ENCODE measurements at places on chromosomes 2 and 18.
A peak's percentile ranks its signal among the peaks of the same experiment; 100 is the strongest.

GRCh38 chr2:217857624-217858506 is 144.9 kb downstream of the TNS1 start:
- no peak for DNase-seq

DNA sequence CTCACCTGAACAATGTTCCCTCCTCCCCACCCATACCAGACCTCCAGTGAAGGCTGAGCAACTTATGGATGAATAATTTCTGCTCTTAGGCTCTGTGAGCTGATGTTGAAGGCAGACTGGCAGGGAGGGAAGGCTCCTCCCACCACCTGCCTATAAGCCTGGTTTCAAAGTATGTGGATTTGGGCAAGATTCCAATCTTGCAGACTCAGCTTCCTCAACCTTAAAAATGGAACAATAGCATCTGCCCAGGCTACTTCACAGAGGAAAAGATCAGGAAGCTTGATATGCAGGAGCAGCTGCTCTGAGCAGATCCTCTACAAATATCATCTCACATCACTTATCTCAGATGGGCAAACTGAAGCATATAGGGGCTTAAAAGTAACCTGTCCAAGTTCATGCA is 112.2 kb downstream of the ZFP36L2 start:
- DNase-seq = no peak

DNA sequence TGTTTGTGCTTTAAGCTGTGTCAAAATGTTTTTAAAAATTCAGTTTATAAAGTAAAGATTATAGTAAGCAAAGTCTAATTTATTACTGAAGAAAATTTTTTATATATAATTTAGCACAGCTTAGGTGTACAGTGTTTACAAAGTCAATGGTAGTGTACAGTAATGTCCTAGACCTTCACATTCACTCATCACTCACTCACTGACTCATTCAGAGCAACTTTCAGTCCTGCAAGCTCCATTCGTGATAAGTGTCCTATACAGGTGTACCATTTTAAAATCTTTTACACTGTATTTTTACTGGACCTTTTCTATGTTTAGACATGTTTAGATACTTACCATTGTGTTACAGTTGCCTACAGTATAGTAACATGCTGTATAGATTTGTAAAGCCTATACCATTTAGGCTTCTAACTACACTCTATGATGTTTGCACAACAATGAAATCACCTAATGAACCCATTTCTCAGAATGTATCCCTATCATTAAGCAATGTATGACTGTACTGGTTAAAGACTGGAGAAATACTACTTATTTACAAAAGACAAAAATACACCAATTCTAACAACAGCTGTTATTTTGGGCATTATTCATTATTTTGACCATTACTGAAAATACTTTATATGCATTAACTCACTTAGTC is 95.1 kb downstream of the STRN start:
- no peak for DNase-seq

GRCh38 chr2:174765576-174765975 is 1.3 kb upstream of the CHRNA1 start:
- no peak for DNase-seq

DNA sequence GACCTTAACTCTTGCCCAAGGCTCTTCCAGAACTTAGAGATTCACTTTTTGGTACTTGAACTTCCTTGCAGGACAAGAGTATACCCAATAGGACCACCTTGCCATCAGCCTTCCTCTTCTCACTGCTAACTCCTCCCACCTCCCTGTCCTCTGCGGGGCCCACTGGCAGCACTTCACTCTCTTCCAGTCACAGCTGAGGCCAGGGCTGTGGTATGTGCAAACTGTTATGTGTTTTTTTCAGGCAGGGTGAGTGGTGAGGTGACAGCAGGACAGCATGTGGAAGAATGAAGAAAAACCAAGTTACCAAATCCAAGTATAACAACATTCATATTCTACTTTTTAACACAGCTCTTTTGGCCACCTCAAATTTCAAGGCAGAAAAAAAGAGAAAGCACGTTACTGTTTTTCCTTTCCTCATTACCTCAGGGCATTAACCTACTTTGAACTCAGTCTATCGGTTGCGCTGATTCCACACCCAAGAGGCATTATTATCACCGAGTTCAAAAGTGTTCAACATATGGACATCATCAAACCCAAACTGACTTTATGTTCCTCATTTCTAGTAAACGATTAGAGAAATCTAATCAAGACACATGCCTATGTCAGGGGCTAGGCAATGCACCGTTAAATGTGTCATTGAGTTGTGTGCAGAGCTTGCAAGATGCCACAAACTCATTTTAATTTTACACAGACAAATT is 605.2 kb upstream of the SYT4 start:
- DNase-seq = no peak

DNA sequence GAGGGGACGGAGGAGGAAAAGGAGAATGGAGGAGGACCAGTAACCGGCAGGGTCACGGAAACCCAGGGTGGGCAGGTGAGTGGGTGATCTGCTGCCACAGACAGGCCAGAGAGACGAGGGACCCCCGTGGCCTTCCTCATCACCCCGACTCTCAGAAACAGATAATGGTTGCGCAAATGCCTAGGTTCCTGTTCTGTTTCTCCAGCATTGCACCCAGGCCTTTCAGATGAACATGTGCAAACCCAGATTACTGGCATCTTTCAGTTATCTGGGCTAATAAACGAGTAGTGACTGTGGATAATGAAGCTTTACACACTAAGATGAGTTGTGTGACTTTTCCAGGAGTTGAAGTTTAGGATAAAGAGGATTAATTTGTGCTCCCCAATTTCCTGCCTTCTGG is 46.5 kb downstream of the TET3 start:
- no peak for DNase-seq

GRCh38 chr2:151623631-151624030 is 110.6 kb downstream of the NEB start:
- no peak for DNase-seq

DNA sequence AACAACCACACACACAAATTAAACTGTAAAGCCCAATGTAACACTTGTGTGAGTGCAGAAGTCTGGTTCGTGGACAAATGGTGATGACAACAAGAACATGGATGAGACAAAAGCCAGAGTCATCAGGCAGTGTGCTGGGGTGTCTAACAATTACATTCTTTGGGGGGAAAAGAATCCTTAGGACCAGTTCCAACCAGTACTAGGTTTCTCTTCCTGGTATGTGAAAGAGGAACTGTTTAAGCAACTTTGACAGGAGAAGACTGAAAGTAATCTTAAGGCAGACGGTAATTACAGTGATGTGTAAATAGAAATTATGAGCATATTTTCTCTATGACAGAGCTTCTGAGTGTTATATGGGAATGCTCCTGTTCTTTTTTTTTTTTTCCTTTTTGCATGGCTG is 133.4 kb downstream of the AFF3 start:
- DNase-seq = peak; percentile 17

GRCh38 chr2:23464156-23464555 is 79.2 kb downstream of the KLHL29 start:
- no peak for DNase-seq

GRCh38 chr2:240225131-240225530 is 84.7 kb upstream of the OTOS start:
- no peak for DNase-seq

GRCh38 chr2:200533754-200534153 is 7.7 kb downstream of the SGO2 start:
- DNase-seq = no peak

DNA sequence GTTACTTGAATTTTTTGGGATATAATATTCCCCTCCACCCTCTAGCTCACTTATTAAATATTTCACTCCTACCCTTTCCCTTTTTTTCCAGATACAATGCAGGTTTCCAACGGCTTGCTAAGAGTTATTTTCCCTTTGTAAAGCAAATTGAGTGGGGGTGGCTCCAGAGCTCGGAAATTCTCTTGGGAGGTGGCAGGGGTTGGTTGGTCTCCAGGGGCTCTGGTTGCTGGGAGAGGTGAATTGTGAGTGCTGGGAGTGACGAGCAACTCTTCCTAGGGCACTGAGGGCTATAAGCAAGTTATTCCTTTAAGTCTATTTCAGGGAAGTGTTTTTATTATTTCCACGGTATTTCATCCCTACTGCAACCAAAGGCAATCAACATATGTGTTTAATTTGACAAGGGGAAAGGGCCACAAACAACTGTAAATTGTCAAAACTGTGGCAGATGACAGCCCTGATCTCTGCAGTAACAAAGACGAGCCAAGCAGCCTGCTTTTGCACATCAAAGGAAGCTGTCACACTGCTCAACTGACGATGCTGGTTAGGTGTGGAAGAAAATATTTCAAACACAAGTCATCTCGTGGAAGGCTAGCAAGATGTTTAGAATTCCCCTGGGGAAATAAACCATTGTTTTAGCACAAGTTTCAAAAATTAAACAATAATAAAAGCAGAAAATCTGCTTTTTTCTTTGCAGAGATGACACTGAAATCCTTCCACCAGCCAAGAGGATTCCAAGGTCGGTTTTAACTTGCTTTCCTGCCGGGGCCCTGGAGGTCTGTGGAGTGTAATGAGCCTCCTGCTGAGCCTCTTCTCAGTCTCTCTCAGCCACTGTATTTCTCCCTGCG is 34.8 kb upstream of the ASXL2 start:
- no peak for DNase-seq

DNA sequence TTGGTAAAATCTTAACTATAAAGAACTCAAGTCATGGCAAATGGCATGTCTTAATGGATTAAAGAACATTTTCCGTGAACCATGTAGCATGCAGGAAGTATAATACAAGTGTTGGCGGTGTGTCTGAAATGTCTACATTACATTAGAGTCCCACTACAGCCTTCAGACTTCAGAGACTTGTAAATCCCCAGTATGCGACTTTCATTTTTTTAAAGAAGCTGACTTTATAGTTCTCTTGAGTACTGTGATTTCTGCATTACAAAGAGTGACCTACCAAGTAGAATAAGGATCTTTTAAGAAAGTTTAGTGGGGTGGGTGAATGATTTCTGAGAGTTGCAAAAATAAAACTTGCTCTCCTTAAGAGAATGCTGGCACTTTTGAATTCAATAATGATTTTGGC is 140.7 kb upstream of the FN1 start:
- DNase-seq = no peak

DNA sequence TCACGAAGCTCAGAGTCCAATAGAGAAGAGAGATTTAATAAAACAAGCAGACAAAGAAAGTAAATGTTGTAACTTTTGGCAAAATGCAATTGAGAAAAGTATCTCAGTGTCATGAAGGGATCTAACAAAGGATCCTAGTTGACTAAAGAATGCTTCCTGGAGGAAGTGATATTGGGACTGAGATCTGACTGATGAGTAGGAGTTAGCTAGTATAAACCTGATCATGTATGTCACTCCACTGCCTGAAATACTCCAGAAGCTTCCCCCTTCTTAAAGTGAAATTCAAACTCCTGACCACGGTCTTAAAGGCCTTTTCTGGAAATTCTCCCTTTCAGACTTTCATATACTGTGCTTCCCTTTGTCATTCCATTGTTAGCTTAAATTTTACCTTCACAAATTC is 1102.4 kb upstream of the ZEB2 start:
- DNase-seq = no peak

DNA sequence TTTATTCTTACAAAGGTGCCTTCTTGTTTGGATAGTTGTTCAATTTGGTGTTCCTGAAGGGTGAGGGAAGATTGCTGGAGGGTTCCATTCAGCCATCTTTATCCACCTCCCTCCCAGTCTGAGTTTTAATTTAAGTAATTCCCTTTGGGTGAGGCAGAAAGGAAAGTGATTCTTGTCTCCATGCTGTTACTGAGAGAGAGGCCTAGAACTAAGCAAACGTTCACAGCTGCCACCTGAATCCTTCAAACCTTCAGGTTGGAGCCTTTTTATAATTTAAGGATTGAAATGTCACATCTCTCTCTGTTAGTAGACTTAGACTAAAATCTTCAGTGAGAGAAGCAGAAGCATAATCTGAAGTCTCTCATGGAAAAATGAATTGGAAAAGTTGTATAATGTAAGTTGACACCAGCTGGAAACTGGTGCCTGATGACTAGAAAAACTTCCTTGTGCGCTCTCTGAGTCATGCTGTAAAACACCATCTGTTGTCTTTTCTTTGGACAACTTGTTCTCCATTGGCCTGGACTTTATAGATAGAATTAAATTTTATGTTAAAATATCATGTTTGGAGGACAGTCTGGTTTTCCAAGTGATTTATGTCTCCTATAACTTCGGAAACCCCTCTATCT is 14.6 kb downstream of the STRADB start:
- DNase-seq = peak; percentile 29

DNA sequence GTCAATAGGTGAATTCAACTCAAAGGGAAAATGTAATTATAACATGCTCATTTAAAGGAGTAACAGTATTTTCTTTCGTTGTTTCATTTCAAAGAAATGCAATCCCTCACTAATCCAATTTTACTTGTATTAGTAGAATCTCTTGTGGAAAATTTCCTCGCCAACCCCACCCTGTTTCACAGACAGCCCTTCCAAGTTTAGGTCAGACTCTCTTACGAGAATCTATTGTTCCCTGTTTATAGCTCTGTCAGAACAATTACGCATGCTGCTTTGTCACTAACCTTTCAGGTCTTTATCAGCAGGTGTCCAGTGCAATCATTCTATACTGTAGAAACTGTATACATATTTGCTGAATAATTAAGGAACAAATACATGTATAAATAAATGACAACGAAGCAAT is 657.8 kb upstream of the LINC00305 start:
- no peak for DNase-seq

GRCh38 chr18:68417826-68418225 is 297.1 kb downstream of the TMX3 start:
- DNase-seq = no peak

All from globus pallidus (tissue), 1 donor.